Uterine smooth muscle cell (primary cell): ENCODE measurements at places on chromosomes 13 and 19. TPM values are rescaled to one million over a fixed set of nuclear protein-coding genes. Genes with fewer than 3 reads are reported as not detected.

Gene PROZ
- total RNA-seq, result not detected in 2 replicates

Gene FKRP
- total RNA-seq, result 25.7 and 27.2 TPM in 2 replicates

Gene BRCA2
- total RNA-seq, result 5.2 and 16.0 TPM in 2 replicates

Gene ECSIT
- 42.2 and 47.6 TPM in 2 replicates for total RNA-seq

Gene ZNF534
- 0.25 TPM in 1 of 2 replicates, not detected in the other for total RNA-seq

Gene MATK
- not detected in 2 replicates for total RNA-seq

Gene VSTM2B
- total RNA-seq, result not detected in 2 replicates

Gene ZNF8
- 3.4 and 4.2 TPM in 2 replicates for total RNA-seq

Gene ZNF850
- total RNA-seq, result 2.9 and 3.1 TPM in 2 replicates

Gene ATP4B
- not detected in 2 replicates for total RNA-seq

Gene SAMD4B
- 59.9 and 60.4 TPM in 2 replicates for total RNA-seq

Gene TMEM91
- 3.4 and 10.7 TPM in 2 replicates for total RNA-seq

Gene TIMM13
- total RNA-seq, result 36.2 and 46.6 TPM in 2 replicates

Gene HRC
- not detected in 2 replicates for total RNA-seq

Gene ARRDC2
- 6.2 and 7.7 TPM in 2 replicates for total RNA-seq

Gene SERP2
- total RNA-seq, result 6.9 and 7.9 TPM in 2 replicates
